ENCODE measurements at places on chromosomes 6 and 20. TPM values are rescaled to one million over a fixed set of nuclear protein-coding genes. Genes with fewer than 3 reads are reported as not detected.

DNA sequence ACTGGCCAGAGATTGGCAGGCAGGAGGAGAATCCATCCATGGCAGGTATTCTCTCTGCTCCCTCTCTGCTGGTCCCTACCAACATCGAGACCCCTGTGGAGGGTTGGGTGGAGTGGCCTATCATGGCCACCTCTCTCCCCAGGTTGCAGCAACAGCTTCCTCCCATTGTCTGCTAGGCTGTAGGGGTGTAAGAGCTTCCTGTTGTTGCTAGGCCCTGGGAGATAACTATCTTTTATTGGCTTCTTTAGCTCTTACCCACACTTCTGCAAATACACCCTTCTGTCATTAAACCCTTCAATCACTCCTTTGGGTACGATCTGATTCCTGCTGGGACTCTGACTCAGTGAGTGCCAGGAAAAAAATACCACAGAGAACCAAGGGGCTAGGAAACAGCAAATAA lies 66.6 kb upstream of the FAM184A start:
- H3K27ac ChIP-seq = no peak overlapping the region
- no peak overlapping the region for H3K4me3 ChIP-seq
- DNase-seq = no peak
- H3K36me3 ChIP-seq = no peaks in the 10 kb centered on the region

GRCh38 chr6:1763404-1763803 lies 153.7 kb downstream of the FOXC1 start:
- no peaks in the 10 kb centered on the region for H3K36me3 ChIP-seq
- DNase-seq = no peak
- H3K27ac ChIP-seq = no peak overlapping the region
- peaks cover 4% of the 10 kb centered on the region for H3K4me1 ChIP-seq
- no peaks in the 10 kb centered on the region for H3K27me3 ChIP-seq

DNA sequence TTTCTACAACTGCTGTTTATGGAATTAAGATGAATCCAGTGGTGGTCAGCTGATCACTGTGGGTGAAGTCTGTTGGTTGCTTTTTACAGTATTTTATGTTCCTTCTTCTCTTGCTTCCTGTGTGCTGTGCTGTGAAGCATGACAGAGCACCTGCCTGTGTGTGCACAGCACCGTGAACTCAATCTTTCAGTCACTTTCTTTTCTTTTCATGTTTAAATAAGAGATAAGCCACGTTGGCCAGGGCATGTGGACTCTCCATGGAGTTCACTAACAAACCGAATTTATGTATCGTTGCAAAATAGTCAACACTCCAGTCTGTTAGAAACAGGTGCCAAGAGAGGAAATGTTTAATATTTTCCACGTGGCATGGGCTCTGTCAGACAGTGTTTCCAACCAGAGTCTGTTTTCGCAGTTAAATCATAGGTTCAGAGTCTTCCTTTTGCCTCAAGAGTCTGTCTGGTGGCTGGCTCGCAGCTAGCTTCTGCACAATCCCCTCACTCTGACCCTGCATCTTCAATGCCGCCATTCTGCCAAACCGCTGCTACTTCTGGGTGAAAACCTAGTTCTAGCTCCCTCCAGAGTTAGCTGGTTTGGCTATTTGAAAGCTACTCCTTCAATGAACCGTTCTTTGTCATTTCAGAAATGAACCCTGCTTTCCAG lies 73.2 kb downstream of the QRSL1 start:
- no peaks in the 10 kb centered on the region for H3K36me3 ChIP-seq
- H3K4me1 ChIP-seq = no peaks in the 10 kb centered on the region
- H3K27ac ChIP-seq = no peak overlapping the region
- no peak for DNase-seq

FERMT1 gene
- 0.34 TPM for total RNA-seq

DNA sequence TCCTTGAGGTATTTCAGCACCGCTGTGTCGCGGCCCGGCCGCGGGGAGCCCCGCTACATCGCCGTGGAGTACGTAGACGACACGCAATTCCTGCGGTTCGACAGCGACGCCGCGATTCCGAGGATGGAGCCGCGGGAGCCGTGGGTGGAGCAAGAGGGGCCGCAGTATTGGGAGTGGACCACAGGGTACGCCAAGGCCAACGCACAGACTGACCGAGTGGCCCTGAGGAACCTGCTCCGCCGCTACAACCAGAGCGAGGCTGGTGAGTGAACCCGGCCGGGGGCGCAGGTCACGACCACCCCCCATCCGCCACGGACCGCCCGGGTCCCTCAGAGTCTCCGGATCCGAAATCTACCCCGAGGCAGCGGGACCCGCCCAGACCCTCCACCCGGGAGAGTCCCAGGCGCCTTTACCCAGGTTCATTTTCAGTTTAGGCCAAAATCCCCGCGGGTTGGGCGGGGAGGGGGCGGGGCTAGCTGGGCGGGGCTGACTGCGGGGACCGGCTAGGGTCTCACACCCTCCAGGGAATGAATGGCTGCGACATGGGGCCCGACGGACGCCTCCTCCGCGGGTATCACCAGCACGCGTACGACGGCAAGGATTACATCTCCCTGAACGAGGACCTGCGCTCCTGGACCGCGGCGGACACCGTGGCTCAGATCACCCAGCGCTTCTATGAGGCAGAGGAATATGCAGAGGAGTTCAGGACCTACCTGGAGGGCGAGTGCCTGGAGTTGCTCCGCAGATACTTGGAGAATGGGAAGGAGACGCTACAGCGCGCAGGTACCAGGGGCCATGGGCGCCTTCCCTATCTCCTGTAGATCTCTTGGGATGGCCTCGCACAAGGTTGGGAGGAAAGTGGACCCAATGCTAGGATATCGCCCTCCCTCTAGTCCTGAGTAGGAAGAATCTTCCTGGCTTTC lies 693 bp downstream of the HLA-F start:
- H3K27me3 ChIP-seq = no peaks in the 10 kb centered on the region
- peak overlapping the region; percentile 93 for H3K4me3 ChIP-seq
- H3K36me3 ChIP-seq = peaks cover 24% of the 10 kb centered on the region
- peaks cover 58% of the 10 kb centered on the region for H3K4me1 ChIP-seq
- peak overlapping the region; percentile 89 for H3K27ac ChIP-seq

DNA sequence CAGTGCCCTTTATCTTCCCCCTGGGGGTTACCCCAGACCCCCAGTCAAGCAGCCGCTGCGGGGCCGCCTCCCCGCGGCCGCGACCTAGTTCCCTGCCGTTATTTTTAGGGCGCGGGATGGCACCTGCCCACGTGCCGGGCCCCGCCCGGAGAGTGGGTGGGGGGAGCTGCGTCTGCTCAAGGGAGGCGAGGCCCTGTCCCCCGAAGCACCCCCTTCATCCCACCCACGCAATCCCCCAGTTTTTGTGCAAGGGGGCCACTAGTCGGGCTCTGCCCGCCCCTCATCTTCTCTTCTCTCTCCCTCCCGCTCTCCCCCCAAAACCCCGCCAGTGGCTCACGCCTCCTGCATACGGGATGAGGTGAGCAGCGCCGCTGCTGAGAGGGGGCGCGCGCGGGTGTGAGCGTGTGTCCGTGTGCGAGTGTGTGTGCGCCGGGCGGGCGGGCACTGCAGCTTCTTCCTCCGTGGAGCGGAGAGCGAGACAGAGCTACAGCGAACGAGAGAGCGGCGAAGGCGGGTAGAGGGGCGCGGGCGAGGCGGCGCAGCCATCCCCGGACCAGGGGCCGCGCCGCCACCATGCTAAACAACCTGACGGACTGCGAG lies at the start of gene SLC12A5:
Gene SLC12A5 (plus strand): TSS at position 444 of the 600 bp plus-strand sequence. CDS start 130 bp downstream, at position 574.
- H3K4me1 ChIP-seq = no peaks in the 10 kb centered on the region
- no peak within 1 kb of the TSS for H3K4me3 ChIP-seq
- H3K27me3 ChIP-seq = peaks cover 53% of the 10 kb centered on the region
- no peak for DNase-seq

AIF1 gene
- total RNA-seq = 68.7 TPM

- H3K4me1 ChIP-seq = no peaks in the 10 kb centered on the region
- H3K36me3 ChIP-seq = no peaks in the 10 kb centered on the region
- H3K27ac ChIP-seq = no peak overlapping the region
- DNase-seq = no peak
Observed at GRCh38 chr6:124022641-124023040, 219.0 kb downstream of the NKAIN2 start.

GRCh38 chr6:134464690-134465411 lies 146.9 kb upstream of the SGK1 start:
- no peak overlapping the region for H3K27ac ChIP-seq
- H3K4me3 ChIP-seq = no peak overlapping the region
- no peaks in the 10 kb centered on the region for H3K36me3 ChIP-seq
- no peak for DNase-seq

DNA sequence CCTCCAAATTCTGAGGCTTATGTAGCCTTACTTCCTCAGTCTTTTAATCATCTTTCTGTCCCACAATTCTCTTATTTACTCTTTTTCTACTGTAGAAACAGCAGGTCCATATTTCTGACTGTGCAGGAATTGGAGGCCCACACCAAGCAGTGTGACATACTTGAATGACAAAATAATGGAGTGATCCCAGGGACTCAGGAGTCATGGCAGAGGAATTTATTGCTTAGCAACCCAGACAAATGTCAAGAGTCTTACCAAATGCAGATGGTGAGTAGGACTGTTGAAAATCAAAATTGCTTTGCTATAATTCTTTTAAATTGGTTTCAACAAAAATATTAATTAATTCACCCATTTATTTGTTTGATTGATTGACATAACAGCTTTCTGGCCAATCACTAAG lies 59.9 kb downstream of the HTR1B start:
- no peaks in the 10 kb centered on the region for H3K4me1 ChIP-seq
- H3K27ac ChIP-seq = no peak overlapping the region
- H3K36me3 ChIP-seq = no peaks in the 10 kb centered on the region
- no peak overlapping the region for H3K4me3 ChIP-seq

- H3K4me3 ChIP-seq = no peak overlapping the region
- no peaks in the 10 kb centered on the region for H3K4me1 ChIP-seq
- no peaks in the 10 kb centered on the region for H3K36me3 ChIP-seq
- no peak for DNase-seq
- H3K27ac ChIP-seq = no peak overlapping the region
Observed at GRCh38 chr6:150528648-150529285, 70.9 kb upstream of the PLEKHG1 start.

DNA sequence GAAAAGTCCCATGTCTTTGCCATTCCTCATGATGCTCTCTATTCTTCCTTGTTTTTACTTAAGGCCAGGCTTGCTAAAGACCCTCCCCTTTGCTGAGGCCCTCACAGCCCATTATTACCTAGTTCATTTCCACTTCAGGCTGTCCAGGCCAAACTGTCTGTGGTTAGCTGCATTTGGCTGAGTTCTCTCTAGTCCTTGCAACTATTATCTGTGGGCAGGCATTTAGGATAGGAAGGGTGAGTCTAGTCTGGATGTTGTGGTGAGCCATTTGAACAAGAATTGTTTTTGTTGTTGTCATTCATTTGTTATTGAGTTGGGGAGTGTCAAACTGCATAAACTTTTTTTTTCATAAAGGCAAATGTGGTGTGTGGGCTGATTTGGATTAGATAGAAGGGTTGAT lies 182.4 kb downstream of the CD109 start:
- H3K27me3 ChIP-seq = no peaks in the 10 kb centered on the region
- H3K27ac ChIP-seq = no peak overlapping the region
- no peak overlapping the region for H3K4me3 ChIP-seq
- H3K36me3 ChIP-seq = no peaks in the 10 kb centered on the region

- peaks cover 8% of the 10 kb centered on the region for H3K4me1 ChIP-seq
- peak within 1 kb of the TSS; percentile 78 for H3K4me3 ChIP-seq
- H3K27ac ChIP-seq = no peak within 1 kb of the TSS
- peaks cover 50% of the 10 kb centered on the region for H3K27me3 ChIP-seq
- DNase-seq = peak; percentile 37
Observed at GRCh38 chr20:6122873-6123648, at the start of gene FERMT1. TSS of gene FERMT1 (minus strand) at chr20:6123030. CDS start at chr20:6119554, 3,476 bp downstream.

DEFB124 gene
- total RNA-seq = not detected

- DNase-seq = no peak
- no peak overlapping the region for H3K4me3 ChIP-seq
- H3K36me3 ChIP-seq = no peaks in the 10 kb centered on the region
- no peaks in the 10 kb centered on the region for H3K4me1 ChIP-seq
Observed at GRCh38 chr20:5270603-5271002, 46.2 kb downstream of the PROKR2 start.

GRCh38 chr6:148440877-148441453 lies 98.3 kb downstream of the SASH1 start:
- peaks cover 52% of the 10 kb centered on the region for H3K27me3 ChIP-seq
- no peak overlapping the region for H3K27ac ChIP-seq
- H3K4me1 ChIP-seq = peaks cover 7% of the 10 kb centered on the region
- H3K4me3 ChIP-seq = no peak overlapping the region
- DNase-seq = no peak
- H3K36me3 ChIP-seq = no peaks in the 10 kb centered on the region

- H3K4me3 ChIP-seq = peak overlapping the region; percentile 86
- peaks cover 45% of the 10 kb centered on the region for H3K36me3 ChIP-seq
- H3K27me3 ChIP-seq = no peaks in the 10 kb centered on the region
Observed at GRCh38 chr6:158654498-158654897, 4.6 kb downstream of the SYTL3 start.

DNA sequence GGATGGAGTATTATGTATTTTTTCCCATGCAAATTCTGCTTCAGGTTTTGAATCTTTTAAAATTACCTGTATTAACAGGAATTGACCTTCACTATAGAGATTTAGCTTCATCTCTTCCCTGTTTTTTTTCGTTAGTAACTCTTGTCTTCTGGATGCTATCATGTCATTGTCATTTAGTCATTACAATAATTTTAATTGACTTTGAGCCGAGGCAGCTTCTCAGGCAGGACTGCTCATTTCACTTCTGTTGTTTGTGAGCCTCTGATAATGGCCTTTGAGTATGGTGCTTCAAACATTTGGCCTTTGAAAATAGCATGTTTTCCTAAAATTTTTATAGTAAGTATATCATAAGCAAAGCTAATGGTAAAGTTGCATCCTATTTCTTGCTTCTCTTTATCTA lies 375.1 kb upstream of the MMS22L start:
- no peaks in the 10 kb centered on the region for H3K4me1 ChIP-seq
- no peak for DNase-seq
- no peak overlapping the region for H3K27ac ChIP-seq
